ENCODE measurements at places on chromosomes 2 and 18.

DNA sequence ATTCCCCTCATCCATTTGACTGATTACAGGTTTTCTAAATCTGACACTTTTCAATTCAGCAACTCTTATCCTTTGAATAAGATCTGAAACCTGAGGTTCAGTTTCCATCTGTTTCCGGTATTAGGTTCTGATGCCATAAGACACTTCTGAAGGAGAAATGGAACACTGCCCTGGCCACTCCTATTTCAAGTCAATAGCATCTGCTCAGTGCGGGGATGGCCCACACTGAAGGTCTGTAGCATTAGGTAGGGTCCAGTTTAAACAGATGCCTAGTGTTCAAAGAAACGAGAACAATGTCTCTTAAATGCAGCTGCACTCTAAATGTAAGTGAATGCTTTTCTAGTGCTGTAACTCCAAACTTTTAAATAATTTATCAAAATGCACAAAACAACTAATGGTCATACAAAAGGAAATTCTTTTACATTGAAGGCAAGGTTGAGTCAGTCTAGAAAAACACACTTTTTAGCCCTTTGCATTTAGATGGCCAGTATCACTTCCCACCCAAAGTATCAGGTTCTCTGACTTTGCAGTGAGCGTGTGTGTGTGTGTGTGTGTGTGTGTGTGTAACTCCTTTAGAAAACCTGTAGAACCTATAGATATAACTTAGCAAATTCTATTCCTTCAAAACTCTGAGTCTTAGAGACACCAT, 78.2 kb downstream of the STK39 start:
- DNase-seq = no peak

DNA sequence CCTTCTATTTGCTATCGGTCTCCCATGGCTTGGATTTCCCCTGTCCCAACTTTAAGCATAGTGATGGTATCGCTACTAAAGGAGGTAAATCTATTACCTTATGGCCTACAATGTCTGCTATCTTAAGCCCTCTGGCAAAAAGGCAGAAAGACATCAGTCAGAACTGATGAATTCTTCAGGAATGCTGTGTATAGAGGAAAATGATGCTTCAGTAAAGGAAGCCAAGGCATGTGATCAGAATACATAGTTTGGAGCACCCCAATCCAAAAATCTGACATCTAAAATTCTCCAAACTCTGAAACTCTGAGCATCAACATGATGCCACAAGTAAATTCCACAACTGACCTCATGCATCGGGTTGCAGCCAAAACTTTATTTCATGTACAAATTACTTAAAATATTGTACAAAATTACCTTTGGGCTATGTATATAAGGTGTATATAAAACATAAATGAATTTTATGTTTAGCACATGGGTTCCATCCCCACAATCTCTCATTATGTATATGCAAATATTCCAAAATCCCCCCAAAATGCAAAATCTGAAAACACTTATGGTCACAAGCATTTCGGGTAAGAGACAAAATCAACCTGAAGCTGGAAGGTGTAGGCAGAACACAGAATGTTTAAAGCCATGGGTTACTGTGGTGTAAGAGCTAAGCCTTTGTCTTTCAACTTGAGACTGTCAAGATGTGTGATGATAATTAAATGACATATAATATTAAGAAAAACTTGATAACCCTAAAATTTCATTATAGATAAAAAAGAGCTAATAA, 66.2 kb downstream of the CUL3 start:
- no peak for DNase-seq

GRCh38 chr2:210660-211059, 53.2 kb downstream of the SH3YL1 start:
- DNase-seq = no peak

DNA sequence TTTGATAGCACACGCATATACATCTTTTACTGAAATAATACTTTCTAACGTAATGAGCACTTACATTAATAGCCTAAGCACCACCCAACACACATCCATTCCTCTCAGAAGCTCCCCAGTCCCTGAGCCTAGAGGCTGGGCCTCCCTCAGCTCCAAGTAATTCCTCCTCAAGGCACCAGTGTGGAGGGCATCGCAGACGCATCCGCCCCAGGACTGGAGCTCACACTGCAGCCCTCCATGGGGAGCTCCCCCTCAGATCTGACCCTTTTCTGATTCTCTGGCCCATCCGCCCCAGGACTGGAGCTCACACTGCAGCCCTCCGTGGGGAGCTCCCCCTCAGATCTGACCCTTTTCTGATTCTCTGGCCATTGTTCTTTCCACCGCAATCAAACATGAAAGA, 60.4 kb upstream of the SNTG2 start:
- DNase-seq = no peak

DNA sequence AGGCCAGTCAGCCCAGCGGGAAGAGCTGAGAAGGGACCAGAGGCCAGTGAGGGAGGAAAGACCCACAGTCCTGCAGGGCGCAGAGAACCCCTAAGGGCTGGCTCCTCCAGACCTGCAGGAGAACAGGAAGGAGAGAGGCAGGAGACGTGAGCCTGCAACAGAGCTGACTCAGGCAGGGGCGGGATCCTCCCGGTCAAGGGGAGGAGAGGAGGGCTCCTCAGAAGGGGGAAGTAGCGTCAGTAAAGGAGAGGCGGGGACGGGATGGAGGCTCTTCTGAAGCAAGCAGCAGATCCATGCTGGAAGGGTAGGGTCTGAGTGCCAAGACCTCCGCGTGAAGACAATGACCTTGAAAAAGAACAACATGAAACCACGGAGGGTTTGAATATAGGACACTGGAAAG, 50.8 kb downstream of the TRABD2A start:
- DNase-seq = no peak

DNA sequence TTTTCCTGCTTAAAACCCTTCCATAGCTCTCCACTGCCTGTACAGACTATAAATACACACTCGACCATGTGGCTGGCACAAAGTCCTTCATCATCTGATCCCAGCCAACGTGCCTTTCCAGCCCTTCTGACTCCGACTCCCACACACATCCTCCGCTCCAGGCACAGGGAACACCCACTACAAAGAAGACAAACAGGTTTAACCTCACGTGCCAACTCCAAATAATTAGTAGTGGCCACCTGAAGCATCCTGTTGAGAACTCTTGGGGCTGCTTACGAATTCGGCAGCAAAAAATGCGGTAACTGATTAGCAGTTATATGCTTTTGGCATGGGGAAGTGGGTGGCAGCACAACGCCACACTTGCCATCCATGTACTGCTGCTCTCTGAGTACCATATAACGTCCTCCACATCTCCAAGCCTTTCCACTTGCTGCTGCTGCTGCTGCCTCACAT, 12.1 kb downstream of the SPIRE1 start:
- no peak for DNase-seq

DNA sequence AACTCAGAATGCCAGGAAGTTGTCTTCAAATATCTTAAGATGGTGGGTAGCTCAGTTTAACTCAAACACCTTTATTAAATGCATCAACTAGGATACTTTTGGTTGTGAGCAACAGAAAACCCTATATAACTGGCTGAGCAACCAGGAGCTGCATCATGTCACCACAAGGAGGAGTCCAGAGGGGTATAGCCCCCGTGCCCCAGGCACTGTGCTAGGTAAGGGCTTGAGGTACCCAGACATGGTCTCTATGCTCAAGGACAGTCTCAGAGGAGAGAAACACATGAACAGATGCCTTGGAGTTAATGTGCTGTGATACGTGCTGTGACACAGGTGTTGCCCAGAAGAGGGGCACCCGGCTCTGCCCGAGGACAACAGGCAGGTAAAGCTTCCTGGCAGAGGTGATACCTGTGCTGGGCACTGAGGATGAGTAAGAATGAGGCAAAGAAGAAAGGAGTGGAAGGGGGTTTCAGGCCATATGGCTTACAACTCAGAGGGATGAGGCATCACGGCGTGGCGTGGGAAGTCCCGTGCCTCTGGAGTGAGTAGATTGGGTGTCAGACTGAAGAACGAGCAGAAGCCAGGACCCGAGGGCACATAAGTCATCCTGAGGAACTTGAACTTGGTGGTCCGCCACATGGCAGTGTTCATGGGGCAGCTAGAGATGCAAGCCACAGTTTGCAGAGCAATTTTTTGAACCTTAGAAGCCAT, 32.0 kb upstream of the CAB39 start:
- DNase-seq = no peak

- DNase-seq = no peak
These were observed 5.8 kb upstream of the ANTXR1 start for GRCh38 chr2:69007169-69007568.

DNA sequence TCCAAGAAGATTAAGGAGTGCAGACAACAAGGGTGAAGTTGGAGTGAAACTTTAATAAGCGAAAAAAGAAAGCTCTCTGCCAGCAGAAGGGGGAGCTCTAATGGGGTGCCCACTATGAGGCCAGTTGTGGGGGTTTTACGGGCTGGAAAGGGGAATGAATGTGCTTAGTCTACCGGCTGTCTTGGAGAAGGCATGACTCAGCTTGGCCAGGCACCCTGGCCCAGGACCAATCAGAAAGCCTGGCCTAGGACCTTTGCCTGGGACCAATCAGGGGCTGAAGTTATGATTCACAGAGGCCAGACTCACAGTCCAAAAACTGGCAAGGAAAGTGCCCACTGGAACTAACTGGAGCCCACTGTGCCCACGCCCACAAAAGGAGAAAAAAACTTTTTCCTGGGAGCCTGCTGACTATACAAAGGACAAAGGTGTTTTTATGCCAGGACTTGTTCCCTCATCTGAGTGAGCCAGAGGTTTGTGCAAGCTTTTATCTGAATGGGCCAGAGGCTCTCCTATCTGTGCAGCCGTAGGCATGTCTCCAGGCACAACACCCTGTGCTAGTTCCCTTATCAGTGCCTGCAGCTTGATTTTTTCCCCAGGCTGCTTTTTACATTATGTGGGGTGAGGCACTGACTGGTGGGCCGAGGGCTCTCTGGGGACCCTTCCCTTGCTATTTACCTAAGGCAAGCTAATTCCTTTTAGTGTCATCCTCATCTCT, 18.6 kb downstream of the CMPK2 start:
- no peak for DNase-seq

GRCh38 chr18:23580677-23581367, 5.5 kb downstream of the NPC1 start:
- no peak for DNase-seq

GRCh38 chr18:57775937-57776336, 27.2 kb downstream of the ATP8B1 start:
- no peak for DNase-seq

DNA sequence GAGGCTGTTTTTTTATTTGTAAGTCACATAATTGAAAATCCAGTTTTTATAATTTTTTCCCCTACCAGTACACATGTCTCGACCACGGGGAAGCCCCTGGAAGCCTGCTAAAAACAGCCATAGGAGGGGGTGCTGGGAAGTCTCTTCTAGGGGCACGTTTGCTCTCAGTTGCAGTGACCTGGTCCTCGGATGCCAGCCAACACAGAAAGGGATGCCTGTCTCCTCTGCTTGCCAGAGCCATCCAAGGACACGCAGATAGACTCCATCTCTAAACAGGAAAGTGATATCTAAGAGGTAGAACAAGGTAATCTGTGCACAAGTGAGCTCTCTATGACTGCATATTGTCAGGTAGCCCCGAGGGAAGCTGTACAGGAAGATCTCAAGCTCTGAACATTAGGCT, 255.8 kb downstream of the SETBP1 start:
- no peak for DNase-seq

GRCh38 chr2:47178341-47178740, 23.2 kb upstream of the STPG4 start:
- DNase-seq = no peak

- peak; percentile 43 for DNase-seq
These were observed 71.8 kb upstream of the SEC11C start for GRCh38 chr18:59067873-59068272.

DNA sequence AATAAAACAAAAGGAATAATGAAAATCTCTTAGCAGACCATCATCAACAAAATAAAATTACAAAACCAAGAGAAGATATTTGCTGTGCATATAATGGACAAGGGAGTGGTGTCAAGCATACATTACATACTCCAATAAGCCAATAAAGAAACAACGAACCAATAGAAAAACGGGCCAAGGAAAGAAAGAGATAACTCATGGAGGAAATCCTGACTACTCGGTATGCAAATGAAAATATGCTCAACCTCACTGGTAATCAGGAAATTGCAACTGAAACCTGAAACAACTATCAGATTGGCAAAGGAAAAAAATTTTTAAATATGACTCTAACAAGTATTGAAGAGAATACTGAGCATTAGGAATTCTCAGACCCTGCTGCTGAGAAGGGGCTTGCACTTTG, 84.7 kb downstream of the BCL2 start:
- DNase-seq = no peak

DNA sequence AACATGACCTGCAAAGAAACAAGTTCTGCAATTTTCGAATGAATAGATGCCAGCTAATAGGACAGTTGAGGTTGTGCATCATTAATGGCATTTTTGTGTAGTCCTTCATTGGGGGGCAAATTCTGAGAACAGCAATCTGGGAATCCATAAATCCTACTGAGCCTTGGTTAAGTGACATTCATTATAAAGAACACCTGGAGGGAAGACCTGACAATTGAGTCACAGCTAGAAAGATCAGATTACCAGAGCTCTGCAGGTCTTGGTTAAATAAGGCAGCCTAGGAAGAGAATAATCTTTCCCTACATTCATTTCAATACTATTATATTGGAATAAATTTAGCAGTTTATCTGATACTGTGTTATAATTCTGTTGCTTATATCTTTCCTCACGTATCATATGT, 14.3 kb downstream of the KCNH7 start:
- no peak for DNase-seq

Data from stimulated activated CD4-positive, alpha-beta T cell treated with anti-CD3 and anti-CD28 coated beads, Interleukin-2, amount 100 ng/mL, for 24 hours (primary cell).